Activated CD8-positive, alpha-beta memory T cell treated with anti-CD3 and anti-CD28 coated beads, Interleukin-2, amount 10 ng/mL, durations not matched to agents 7 days and 5 days (primary cell): ENCODE measurements at places on chromosomes 1 and 21.
A peak's percentile ranks its signal among the peaks of the same experiment; 100 is the strongest.

DNA sequence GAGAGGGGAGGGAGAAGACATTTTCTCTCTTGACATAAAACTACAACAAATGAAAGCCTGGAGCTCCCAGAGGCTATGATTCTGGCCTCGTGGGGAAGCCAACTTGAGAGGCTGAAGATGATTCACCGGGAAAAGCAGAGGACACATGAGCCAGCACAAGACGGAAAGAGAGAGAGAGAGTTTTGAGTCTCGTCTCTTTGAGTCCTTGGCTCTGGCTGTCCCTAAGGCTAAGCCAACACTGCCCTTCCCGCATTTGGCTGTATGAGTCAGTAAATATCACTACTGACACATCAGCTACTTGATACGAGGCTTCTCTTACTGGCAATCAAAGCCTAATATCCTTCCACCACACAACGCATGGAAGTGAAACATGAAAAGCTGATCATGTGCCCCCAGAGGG lies 95.5 kb downstream of the GRIK3 start:
- DNase-seq, result no peak

DNA sequence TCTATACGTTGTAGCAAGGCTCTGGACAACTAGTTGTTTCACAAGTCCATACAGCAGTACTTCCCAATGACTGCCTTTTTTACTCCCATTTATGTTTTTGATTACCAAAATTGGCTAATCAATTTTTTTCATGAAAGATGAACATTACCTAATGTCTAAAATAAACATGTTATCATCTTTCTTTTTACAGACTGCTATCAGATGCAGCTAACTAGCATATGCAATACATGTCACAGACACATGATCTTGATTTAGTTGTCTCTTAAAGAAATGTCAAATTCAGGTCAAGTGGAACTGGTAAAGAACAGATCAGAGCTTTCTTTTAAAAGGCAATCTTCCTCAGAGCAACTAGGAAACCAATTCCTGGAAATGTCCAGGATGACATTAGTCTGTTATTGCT lies 630 bp upstream of the DBT start:
- no peak for DNase-seq

DNA sequence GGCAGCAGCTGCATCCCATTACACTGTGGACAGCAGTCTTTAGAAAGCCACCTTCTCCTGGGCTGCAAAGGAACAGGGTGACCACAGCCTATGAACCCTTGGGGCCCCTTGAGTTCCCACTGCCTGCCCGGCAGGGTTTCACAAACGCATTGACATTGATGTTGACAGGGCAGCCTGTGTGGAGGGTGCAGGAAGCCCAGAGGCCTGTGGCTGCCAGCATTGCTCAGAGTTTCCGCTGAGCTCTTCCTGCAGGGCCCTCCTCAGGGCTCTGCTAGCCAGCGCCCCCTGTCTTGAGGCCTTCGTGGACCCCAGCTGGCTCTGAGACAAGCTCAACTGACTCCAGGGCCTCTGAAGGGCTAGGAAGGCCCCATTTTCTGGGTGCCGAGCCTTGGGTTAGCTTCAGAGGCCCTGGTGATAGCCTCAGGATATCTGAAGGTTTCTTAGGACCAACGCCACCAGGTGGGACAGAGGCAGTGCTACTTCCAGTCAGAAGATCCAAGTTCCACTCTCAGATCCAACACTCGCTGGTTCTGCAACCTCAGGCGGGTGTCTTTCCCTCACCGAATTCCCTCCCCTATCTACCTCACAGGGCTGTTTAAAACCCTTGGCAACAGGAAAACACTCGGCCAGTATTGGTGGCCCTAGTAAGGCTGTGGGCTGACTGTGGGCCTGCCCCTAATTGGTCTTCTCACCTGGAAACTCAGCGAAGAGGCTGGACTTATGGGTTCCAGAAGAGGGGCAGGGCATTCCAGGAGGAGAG lies 27.2 kb upstream of the EPS8L3 start:
- peak; percentile 96 for DNase-seq

- DNase-seq, result no peak
These were observed 135.3 kb downstream of the GABPA start for GRCh38 chr21:25870084-25870483.

- no peak for DNase-seq
These were observed 34.3 kb upstream of the PTGFRN start for GRCh38 chr1:116875391-116875790.

- DNase-seq, result no peak
These were observed 125.8 kb downstream of the CAPN8 start for GRCh38 chr1:223539750-223540149.

- DNase-seq, result no peak
These were observed 5.1 kb upstream of the GBP5 start for GRCh38 chr1:89277725-89278124.

DNA sequence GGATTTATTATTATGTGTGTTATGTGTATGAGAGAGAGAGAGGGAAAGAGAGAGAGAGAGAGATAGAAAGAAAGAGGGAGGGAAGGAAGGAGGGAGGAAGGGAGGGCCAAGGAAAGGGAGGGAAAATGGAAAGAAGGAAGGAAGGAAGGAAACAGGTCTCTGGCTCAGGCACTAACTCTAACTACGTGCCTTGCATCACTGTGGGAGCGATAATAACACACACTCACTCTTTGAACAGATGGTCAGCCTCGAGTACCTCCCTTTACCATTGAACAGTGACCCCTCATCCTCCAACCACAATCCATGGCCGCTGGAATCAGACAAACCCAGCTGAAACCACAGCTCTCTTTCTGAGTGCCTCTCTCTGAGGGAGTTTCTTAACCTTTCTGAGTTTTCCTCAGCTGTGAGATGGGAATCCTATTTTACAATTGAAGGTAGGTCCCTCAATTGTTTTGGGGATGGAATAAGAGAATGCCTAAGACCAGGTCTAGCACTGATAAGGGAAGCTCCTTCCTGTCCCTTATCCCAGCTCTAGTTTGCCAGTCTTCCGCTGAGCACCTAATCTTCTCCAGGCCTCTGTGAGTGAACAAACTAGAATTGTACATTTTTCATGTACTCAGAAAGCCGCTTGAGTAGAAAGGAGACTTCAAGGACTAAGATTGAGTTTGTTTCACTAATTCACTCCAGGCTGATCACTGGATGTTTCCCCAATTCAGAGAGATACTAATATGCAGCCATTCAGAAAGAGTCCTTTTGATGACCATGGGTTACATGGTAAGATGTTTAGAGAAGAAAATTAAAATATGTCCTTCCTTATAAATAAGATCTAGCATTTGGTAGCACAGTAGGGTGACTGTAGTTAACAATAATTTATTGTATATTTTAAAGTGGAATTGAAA lies 62.8 kb downstream of the IRF2BP2 start:
- DNase-seq, result no peak

DNA sequence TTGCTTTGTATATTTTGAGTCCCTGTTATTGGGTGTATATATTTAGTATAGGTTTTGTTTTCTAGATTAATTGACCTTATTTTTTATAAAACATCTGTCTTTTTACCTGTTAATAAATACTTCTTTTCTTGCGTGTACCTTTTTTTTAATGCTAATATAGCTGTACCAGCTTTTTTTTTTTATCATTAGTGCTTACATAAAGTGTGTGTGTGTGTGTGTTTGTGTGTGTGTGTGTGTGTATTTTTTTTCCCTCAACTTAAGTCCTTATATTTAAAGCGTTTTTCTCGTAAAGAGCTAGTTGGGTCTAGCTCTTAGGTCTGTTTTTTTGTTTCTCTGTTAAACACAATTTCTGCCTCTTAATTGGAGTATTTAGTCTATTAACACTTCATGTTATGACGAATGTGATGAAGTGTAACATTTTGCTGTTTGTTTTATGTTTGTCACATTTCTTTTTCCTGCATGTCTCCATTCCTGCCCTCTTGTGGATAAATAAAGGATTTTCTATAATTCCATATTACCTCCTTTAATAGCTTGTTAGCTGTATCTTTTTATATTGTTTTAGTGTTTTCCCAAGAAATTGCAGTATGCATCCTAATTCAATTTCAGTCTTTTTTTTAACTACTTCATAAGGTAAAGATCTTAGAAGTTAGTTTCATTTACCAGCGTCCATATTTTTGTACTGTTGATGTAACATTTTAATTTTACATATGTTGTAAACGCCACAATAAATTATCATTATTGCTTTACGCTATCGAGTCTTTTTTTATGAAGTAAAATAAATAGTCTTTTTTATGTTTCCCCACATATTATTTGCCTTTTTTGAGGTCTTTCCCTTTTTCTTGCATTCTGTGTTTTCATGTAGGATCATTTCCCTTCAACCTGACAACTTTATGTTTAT lies 4.3 kb downstream of the PRMT2 start:
- no peak for DNase-seq

GRCh38 chr1:33515607-33516006 lies 43.2 kb downstream of the ZSCAN20 start:
- DNase-seq, result no peak

- DNase-seq, result no peak
These were observed 20.5 kb upstream of the KCNE2 start for GRCh38 chr21:34343347-34343746.
